Esophagus mucosa (tissue), 1 donor: ENCODE measurements at places on chromosomes 5 and 9. TPM values are rescaled to one million over a fixed set of nuclear protein-coding genes. Genes with fewer than 3 reads are reported as not detected.

DNA sequence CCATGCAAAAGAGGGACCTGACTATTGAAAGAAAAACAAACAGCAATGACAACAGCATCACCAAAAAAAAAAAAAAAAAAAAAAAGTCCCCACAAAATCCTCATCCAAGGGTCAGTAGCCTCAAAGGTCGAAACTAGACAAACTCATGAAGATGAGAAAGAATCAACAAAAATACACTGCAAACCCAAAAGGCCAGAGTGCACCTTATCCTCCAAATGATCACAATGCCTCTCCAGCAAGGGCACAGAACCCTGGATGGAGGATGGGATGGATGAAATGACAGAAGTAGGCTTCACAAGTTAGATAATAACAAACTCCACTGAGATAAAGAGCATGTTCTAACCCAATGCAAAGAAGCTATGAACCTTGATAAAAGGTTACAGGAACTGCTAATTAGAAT is 250.4 kb upstream of the GRAMD2B start:
- ATAC-seq: no peak

DNA sequence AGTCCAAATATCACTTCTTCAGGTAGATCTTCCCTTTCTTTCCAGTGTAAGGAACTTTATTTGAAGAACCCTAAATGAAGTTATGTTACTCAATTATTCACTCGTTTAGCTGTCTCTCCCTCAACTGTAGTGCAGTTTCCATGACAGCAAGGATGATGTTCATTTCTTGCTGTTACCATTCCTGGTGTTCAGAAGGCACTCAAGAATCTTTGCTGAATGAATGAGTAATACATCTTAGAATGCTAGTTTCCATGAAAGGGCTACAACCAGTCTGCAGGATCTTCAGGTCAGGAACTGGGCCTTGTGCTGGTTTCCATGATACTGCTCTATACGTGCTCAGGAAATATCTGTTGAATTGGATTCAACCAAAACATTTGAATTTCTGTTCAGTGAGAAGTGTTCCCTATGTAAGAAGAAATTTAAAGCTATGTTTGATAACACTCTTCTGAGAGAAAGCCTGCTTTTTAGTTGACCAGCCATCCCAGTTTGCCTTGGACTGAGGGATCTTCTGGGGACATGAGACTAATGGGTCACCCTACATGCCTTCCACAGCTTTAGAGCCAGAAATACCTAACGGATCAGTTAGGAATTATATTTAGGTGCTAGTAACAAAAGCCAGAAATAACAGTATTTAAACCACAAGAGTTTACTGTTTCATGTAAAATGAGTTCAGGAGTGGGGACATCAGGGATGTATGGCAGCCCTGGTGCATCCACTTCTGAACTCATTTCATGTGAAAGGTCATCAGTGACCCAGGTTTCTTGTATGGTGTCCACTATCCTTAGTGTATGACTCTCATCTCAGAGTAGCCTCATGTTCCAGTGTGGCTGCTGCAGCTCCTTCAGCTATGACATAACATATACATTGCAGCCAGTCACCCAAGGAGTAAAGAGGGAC is 500.1 kb upstream of the SGCD start:
- ATAC-seq: no peak

The SPAG8 gene
- 0.20 TPM for total RNA-seq

DNA sequence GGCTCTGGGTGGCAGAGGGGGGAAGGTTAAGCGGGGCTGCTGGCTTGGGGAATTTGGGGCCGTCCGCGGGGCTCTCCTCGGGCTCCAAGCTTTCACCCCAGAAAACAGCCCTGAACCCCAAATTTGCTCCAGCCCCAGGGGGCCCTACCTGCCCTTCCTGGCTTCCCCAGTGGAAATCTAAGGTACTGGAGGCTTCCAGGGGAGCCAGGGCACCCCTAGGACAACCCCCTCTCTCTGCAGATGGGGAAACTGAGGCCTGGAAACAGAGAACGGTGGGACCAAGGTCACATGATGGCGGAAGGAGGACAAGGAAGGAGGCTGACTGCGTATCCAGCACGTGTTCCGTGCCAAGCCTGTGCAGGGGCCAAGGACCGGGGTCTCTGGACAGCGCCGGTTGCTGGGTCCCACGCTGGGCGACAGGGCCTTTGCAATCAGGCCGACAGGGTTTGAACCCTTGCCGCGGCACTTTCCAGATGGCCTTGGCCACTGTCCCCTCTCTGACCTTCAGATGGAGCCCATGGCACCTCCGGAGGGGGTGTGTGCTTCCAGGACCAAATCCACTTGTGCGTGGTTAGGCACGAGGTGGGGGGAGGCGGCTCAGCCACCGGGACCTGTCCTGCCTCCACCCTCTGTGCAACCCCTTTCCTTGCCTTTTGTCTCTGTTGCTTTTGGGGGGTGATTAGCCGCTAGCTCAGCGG is 183.1 kb downstream of the C9orf50 start:
- ATAC-seq: peak; percentile 12

- no peak for ATAC-seq
Measured at GRCh38 chr9:134032456-134033222, 7.4 kb downstream of the BRD3OS start.

DNA sequence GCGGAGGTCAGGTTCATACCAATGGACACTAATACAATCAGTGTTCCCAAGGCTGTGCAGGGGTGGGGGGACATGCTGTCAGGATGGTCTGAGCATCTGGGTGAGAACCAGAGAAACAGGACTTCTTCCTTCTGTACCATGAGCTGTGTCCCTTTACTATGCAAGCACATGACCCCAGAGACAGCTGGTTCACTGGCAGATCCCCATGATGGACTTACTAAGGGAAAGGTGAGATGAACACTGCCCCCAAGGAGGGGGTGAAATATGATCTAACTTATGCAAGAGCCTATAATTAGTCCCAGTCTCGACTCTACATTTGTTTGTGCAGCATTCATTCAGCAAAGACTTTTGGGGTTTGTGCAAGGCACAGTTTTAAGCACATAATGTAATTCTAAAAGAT is 91.4 kb downstream of the LIFR start:
- no peak for ATAC-seq

The PAX5 gene
- 0.44 TPM for total RNA-seq

- ATAC-seq: no peak
Measured at GRCh38 chr5:149733129-149733900, 3.2 kb downstream of the PPARGC1B start.
